ENCODE measurements at places on chromosomes 1 and 21.

- DNase-seq: no peak
Observed at GRCh38 chr1:3509721-3510120, 55.3 kb downstream of the ARHGEF16 start.

- DNase-seq: peak; percentile 81
Observed at GRCh38 chr1:173914366-173914871, 2.7 kb downstream of the SERPINC1 start.

DNA sequence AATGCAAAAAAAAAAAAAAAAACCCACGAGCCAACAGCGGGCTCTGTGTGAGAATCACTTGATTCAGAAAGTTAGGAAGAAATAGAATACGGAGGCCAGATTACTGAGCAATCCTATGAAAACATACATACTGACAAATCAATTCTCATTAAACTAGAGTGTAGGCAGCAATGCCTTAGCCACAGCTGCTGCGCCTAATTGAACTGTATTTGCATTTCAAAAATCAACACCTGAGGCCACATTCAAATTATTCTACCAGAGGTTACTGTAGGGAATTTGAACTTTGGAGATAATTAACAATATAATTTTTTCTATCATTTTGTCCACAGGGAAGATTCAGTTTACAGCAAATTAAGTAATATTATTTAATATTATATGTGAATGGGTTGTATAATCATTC is 138.4 kb upstream of the PLD5 start:
- DNase-seq: no peak

- DNase-seq: no peak
Observed at GRCh38 chr21:30437010-30437565, 3.0 kb upstream of the KRTAP15-1 start.

- no peak for DNase-seq
Observed at GRCh38 chr1:67916140-67916886, 83.0 kb upstream of the GNG12 start.

DNA sequence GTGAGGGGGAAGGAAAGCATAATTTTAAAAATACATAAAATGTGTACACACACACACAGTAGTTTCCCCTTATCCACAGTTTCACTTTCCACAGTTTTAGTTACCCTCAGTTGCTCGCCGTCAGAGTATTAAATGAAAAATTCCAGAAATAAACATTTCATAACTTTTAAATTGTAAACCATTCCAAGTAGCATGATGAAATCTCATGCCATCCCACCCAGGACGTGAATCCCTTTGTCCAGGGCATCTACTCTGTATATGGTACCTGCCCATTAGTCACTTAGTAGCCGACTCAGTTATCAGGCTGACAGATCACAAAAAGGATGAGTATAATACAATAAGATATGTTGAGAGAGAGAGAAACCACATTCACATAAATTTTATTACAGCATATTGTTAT is 36.2 kb downstream of the EPS15 start:
- DNase-seq: no peak

DNA sequence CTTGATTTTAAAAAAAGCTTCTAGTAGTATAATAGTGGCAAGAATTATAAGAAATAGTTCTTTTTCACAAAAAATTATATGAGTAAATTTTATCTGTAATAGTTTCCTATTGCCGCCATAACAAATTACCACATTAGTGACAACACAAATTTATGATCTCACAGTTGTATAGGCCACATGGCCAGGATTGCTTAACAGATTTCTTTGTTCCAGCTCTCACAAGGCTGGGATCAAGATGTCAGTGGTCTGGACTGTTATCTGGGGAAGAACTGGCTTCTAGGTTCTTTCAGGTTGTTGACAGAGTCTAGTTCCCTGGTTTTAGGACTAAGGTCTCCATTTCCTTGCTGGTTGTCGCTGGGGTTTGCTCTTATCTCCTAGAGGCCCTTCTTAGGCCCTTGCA is 236.4 kb downstream of the USP25 start:
- no peak for DNase-seq

DNA sequence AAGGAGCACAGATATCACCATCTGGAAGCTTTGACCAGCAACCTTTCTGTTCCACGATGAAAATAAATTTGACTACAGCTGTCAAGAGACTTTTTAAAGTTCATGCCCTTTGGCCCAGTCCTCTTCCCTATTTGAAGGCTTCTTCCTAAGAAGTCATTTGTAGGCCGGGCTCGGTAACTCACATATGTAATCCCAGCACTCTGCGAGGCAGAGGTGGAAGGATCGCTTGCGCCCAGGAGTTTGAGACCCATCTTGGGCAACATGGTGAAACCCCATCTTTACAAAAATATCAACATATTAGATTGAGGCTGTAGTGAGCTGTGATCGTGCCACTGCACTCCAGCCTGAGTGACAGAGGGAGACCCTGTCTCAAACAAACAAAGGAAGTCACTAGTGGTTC is 58.3 kb upstream of the IFFO2 start:
- no peak for DNase-seq
